ENCODE measurements at places on chromosomes 2 and 18.

DNA sequence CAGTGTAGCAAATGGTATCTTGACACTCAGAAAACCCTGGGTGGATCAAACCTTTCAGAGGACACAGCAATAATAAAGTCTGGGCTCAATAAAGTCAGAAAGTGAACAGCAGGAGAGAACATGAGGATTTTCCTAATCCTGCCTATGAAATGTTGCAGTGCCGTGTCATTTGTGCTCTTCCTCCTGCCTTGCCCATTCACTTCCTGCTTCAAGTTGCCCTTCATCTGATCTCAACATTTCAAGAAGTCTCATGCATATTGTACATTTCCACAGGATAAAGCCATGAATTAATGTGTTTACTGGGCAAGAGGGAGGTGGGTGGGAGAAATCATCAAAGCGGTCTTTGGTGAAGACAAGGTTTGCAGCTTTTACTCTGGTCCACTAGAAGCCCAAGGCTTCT, 51.1 kb upstream of the STPG4 start:
- DNase-seq, result no peak

- DNase-seq, result no peak
Measured at GRCh38 chr2:12720278-12720620, 3.5 kb downstream of the TRIB2 start.

GRCh38 chr2:16245481-16246054, 305.2 kb downstream of the MYCN start:
- DNase-seq, result no peak

- no peak for DNase-seq
Measured at GRCh38 chr2:231244382-231245248, 46.2 kb downstream of the ARMC9 start.

DNA sequence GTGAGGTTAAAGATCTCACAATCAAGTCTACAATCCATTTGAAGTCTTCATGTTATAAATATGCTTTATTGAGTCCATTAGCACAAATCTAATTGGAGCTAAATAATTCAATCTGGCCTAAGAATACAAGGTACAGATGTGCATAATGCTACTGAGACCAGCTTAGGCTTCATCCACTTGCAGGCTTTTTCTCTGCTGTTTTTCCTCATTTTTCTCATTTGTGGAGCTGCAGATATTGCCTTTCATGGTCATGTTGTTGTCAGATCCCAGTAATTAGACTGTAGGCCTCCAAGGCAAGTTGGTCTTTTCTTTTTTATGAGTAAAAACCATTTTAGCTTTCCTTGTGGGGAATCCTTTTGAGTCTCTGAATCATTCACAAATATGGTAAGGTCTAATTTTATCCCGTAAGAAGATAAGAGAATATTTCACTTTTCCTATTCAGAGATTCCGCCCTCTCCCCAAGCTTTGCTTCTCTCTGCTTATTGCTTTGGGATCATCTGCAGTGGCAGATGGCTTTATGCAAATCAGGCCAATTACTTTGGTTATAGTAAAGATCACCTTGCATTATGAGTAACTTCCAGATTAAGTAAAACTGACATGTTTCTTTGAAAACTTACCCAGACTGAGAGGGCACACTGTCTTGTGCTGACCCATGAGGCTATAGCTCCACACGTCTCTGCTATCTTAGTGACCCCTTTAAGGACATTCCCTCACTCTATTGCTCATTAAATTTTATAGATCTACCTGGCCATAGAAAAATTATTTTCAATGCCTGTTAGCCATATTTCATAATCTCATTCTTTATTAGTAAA, 80.9 kb downstream of the MGAT5 start:
- DNase-seq, result no peak

DNA sequence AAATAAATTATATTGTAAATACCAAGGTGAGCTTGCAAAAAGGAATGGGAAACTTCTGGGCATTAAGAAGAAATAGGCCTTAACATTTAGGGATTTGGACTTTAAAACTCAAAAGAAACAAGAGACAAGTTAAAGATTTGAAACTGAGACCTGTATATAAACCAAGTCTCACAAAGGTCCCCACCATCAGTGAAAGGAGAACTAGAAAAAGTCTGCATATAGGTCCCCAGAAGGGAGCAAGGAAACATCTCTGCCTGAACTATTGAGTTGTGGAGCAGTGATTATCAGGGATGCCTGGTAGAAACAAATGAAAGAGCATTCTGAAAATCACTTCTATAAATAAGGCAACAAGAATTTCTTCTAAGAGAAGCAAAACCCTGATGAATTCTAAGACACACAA, 30.5 kb upstream of the ITGAV start:
- no peak for DNase-seq

DNA sequence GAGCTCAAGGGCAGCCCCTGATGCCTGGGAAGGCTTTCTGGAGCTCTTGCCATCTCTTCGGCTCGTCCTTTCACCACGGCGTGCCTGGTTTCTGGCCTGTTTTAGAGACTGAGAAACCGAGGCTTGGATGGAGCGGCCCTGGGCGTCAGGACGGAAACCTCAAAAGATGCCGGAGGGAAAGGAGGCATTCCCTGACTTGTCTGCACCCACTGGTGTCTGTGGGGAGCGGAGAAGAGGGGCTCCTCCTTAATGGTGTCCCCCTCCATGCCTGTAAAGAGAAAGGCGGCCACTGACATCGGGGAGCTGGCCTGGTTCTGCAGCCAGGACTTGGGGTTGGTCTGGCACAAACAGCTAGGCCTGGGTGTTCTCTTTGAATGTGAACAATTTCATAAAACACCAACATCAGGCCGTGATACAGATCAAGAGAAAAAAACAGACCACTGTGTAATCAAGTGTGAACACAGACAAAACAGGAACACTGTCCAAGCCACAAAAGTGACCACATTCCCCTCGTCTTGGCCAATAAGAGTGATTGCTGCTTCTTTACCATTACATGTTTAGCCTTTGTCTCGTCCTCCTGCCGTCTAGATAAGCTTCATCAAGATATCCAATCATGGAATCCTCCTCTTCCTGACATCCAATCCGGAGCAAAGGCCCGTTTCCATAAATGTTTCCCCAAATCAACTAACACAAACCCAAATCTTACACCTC, 633 bp upstream of the ILKAP start:
- DNase-seq, result no peak

DNA sequence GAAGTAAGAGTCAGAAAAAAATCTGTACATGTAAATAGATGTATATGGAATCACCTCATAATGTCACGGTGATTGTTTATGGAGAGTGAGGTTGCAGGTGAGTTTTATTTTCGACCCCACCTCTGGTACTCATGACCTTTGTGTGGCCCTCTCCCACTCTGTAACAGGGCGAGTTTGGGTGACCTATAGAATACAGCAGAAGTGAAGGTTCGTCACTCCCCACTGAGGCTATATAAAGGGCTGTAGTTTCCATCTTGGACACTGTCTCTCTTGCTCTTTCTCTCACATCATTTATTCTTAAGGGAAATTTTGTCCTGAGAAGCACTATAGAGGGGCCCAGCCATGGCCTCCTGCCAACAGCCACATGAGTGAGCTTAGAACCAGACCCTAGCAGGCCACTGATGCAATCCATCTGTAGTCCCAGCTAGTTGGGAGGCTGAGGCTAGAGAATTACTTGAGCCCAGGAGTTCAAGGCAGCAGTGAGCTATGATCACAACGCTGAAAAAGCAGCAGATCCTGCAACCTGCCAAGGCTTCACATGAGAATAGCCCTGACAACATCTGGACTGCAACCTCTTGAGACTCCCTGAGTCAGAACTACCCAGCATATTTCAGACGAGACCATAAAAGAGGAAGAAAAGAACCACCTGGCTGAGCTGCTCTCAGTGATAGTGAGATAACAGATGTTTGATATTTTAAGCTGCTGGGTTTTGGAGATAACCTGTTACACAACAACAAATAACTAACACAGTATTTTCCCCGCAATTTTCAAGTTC, 74.3 kb upstream of the SLC1A4 start:
- DNase-seq, result no peak

- no peak for DNase-seq
Measured at GRCh38 chr2:40452786-40453185, 896 bp upstream of the SLC8A1 start.

DNA sequence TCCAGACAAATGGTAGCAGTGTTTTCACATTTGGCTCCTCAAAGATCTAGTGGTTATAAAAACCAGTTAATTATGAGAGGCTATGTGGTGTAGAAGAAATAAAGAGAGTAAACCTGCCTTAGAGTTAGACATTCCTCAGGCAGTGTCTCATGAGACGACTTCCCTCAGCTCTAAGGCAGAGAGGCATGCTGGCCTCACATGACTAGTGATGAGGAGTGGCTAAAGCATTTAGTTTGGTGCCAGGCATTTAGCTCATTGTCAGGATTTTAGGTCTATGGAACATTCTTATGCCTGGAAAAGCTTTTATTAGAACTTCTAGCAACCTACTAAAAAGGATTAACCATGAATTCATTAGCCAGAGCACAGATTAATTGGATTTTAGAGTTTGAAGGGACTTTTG, 90.3 kb downstream of the RPRM start:
- no peak for DNase-seq

GRCh38 chr2:62415019-62415431, 91.0 kb downstream of the TMEM17 start:
- no peak for DNase-seq

- no peak for DNase-seq
Measured at GRCh38 chr2:58533376-58533775, 292.3 kb upstream of the FANCL start.

GRCh38 chr18:79321625-79322405, 73.9 kb upstream of the NFATC1 start:
- DNase-seq, result no peak

DNA sequence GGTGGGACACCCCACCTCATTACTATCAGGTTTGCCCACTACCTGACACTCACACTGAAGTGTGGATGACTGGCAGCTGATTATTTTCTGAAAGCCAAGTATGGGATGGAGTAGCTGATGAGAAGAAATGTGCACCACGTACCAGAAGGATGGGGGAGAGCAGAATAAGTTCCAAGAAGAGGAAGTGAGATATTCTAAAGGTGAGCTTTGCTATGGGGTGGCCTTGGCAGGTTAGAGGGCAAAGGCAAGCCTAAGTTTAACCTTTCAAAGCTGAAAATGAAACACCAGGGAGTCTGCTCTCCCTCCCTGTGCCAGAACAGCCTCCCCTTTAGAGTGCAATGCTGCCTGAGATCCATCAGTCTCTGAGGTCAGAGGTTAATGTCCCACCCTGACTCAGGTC, 196.1 kb upstream of the OSR1 start:
- no peak for DNase-seq

DNA sequence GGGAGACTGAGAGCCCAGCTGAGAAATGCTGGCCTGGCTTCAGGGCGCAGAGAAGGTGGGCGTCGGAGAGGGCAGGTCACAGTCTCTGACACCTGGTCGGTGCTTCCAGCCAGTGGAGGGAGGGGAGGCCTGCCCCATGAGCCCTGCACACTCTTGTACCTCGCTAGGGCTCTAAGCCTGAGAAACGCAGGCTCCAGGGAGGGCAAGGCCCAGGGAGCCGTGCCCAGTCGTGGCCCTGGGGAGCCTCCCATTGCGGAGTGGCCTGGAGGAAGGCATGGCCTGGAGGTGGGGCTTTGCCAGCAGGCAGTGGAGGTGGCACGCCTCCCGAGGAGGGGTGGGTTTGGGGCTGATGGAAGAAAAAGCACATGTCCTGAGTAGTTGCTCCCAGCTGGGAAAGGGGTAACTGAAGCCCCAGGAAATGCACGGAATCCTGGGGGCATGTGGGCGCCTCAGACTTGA, 39.0 kb downstream of the MTERF4 start:
- DNase-seq, result no peak

Data from Caco-2 (cell line).